ENCODE measurements at places on chromosomes 5 and 9. TPM values are rescaled to one million over a fixed set of nuclear protein-coding genes. Genes with fewer than 3 reads are reported as not detected.

PCDHGB3 gene
- 2.3 TPM for total RNA-seq

PLAC8L1 gene
- not detected for total RNA-seq

DNA sequence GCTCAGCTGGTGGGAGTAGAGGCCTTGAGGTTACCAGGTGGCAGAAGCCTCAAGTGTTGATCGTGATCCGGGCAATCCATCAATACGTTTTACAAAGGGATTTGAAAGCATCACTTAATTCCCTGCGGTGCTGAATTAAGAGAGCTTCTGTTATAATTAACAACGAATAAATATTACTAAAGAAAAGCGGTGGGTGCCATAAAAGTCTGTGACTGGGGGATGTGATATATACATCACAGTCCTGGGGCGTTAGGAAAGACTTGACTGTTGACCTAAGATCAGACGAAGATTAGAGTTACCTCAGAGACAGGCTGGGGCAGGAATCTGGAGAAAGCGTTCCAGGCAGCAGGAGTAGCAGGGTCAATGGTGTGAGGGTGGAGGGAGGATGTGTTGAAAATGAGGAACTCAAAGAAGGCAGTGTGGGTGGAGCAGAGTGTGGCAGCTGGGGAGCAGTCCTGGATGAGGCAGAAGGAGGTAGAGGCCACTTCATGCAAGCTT lies 6.7 kb upstream of the C5orf63 start:
- no peak for DNase-seq

DNA sequence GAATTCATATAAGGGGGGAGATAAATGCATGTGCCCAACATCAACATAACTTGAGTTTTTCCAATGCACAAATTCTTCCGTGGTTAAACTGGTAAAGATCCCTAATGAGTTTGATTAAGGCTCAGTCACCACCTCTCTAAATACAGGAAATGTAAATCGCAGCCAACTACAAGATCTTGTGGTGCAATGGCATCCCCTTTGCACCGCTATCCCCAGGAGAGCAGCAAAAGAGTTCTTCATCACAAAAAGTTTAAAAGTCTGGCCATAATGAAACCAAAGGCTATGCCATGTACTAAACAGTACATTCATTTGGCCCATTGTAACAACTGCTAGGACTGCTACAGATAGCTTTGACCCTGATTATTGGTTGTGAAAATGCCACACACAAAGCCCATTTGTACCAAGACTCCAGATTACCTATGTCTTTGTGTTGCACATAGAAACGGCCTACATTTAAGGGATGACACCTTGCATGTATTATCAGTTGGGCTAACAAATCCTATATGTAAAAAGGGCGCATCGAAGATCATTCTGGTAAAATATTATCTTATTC lies 44.5 kb downstream of the ZNF608 start:
- no peak for DNase-seq

- peak; percentile 51 for DNase-seq
Measured at GRCh38 chr9:22469928-22470544, 23.4 kb downstream of the DMRTA1 start.

DNA sequence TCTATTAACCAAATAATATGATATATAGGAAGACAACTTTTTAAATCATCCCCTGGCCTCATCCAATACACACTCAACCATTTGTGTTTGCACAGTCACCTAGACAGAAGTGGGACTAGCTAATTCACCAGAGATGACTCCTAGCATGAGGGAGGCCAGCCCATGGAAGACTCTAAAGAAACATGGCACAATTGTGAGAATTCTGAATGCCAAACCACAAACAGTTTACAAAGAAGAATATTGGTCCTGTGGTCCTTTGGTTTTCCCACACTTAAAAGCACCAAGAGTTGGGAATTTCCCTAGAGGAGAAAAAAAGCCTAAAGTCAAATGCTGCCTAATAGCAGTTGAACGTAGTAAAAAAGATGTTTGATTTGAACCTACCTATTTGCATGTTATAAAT lies 609.9 kb downstream of the ACTL7B start:
- DNase-seq = no peak

IGFBPL1 gene
- total RNA-seq = 0.65 TPM

PRR16 gene
- 0.35 TPM for total RNA-seq

GRCh38 chr9:93576258-93577077 lies at the start of gene PHF2:
Gene PHF2, plus strand, starts transcription at chr9:93576584. Its CDS starts 190 bp downstream, at chr9:93576774.
- no peak for DNase-seq

- peak; percentile 50 for DNase-seq
Measured at GRCh38 chr5:36666986-36667385, 60.6 kb downstream of the SLC1A3 start.

GRCh38 chr9:121133104-121133816 lies 58.5 kb downstream of the CNTRL start:
- DNase-seq = no peak

ZNF782 gene
- total RNA-seq = 5.0 TPM

DNA sequence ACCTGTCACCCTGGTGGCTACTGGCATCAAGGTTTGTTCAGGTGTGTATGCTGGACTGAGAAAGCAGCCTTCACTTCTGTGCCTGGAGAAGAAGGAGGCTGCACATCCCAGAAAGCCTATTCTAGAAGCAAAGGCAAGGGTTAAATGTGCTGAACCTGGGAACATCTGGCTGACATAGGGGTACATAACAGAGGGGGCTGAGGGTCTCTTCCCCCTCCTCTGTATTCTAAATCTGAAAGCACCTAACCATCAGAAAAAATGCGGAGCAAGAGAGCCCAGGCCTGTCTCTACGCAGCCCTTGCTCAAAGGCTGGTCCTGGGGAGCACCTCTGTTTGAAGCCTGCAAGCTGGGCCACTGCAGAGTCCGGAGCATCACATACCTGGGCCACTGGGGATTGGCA lies 53.2 kb upstream of the FSTL4 start:
- no peak for DNase-seq

GRCh38 chr9:113899205-113899604 lies 23.1 kb downstream of the ZNF618 start:
- no peak for DNase-seq

SPATA31A3 gene
- not detected for total RNA-seq

- DNase-seq = peak; percentile 88
Measured at GRCh38 chr5:141475625-141476131, at the start of gene PCDHGC3. Gene PCDHGC3, plus strand, starts transcription at chr5:141475966. Its CDS starts 151 bp downstream, at chr5:141476117.

DNA sequence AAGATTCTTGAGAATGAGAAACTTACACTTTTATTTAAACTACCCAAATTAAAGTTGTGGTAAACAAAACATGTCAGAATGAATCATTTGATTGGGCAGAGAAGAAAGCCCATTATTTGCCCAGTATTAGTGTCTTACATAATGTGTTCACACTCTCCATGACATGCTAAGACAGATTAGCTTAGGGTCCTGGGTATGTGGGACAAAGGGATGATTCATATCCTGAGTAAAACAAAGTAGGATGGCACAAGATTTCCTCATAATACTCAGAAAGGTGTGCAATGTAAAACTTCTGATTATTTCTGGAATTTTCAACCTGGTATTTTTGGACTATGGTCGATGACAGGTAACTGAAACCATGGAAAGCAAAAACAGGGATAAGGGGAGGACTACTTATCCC lies 183.9 kb upstream of the POU5F2 start:
- DNase-seq = peak; percentile 54

SPATA31C1 gene
- total RNA-seq = not detected

DNA sequence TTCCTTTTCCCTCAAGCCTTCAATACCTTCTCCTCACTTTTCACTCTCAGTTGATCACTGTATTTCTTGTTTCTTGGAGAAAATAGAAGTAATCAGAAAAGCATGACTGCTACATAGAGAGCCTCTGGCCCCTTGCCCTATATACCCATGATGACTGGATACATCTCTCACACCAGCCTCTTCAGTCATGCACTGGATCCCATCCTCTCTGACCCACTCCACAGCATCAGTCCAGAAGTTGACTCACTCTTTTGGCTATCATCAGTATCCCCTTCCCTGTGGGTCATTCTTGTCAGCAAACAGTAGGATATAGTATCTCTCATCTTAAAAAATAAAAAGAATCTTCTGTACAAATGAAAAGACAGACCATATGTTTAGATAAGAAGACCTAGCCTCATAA lies 32.9 kb downstream of the PTCD2 start:
- no peak for DNase-seq

PNPLA7 gene
- not detected for total RNA-seq

LCP2 gene
- total RNA-seq = not detected

Data from renal cortical epithelial cell (primary cell).